ENCODE measurements at places on chromosomes 11 and 22.

DNA sequence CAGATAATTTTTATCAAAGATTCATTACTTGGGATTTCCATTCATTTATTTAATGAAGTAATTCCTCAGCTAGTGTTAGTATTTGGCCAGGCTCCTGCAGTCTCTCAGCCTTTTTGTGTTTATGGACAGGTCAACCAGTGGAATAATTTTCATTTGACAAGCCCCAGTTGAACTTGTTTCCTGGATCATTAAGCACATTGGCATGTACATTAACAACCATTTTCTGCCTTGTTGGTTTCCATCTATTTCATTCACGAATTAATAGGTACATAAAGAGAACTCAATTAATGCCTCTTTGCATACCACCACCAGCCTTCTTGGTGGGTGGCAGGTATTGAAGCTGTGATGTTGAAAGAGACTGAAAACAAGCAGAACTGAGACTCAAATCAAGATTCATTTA is 745.2 kb downstream of the KCNA4 start:
- no peak for DNase-seq

DNA sequence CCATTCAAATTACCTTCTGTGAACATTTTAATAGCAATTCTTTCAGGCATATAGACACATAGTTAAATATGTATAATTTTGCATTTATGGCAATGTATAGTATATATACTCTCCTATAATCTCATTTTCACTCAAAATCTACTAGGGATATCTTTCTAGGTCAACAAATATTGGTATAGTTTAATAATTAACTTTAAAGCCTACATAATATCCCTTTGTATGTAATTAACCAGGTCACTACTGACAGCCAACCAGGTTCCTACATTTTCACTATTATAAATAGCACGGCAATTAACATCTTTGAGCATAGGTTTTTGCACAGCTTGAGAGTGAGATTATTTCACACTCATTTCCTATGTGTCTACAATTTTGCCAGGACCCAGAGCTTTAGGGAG is 15.8 kb downstream of the OR2AG2 start:
- DNase-seq: no peak

- DNase-seq: no peak
Measured at GRCh38 chr22:30943368-30943767, 25.2 kb downstream of the MORC2 start.

DNA sequence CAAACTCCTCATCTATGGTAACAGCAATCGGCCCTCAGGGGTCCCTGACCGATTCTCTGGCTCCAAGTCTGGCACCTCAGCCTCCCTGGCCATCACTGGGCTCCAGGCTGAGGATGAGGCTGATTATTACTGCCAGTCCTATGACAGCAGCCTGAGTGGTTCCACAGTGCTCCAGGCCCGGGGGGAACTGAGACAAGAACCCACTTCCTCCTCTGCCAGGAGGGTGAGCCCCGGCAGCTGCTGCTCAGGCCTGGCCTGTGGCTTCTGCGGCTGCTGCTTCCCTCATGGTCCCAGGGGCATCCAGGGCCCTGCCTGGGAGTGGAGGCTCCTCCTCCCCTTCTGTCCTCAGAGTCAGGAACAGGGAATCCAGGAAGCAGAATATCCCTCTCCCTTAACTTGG is 98.4 kb downstream of the ZNF280B start:
- no peak for DNase-seq

Data from fibroblast of lung (primary cell).